Inflammatory macrophage treated with lipopolysaccharide for 4 hours (primary cell): ENCODE measurements at places on chromosomes 4 and X.

- peak; percentile 84 for DNase-seq
Measured at GRCh38 chrX:118975831-118976598, 1.6 kb downstream of the LONRF3 start.

DNA sequence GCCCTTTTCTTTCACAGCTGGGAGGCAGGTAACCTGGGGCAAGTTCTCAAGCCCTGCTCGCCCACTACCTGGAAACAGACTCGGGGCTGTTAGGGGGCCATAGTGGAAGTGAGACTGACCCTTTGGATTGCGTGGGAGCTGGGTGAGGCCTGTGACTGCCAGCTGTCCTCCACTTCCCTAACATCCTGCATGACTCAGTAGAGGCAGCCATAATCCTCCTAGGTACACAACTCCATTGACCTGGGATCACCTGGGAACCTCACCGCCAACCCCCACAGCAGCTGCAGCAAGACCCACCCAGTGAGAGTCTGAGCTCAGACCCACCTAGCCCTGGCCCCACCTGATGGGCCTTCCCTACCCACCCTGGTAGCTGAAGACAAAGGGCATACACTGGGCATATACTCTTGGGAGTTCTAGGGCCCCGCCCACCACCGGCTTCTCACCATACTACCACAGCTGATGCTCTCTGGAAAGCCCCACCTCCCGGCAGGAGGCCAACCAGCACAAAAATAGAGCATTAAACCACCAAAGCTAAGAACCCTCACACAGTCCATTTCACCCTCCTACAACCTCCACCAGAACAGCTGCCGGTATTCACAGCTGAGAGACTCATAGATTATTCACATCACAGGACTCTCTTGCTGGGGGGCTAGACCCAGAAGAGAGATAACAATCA, 61.1 kb upstream of the DCTD start:
- DNase-seq: no peak

DNA sequence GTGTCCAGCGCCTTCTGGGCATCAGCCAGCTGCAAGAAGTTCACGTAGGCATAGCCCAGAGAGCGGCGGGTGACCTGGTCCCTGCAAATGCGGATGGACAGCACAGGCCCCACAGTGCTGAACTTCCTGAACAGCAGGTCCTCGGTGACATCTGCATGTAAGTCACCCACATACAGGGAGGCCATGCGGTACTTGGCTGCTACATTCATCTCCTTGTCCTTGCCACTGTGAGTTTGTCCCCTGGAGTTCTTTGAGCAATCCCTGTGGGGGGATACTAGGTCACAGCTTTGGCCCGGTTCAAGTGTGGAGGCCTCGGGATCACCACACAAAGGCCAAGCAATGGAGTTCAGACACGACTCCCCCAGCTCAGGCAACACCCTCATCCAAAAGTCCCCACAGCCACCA, 776 bp downstream of the PABPC4L start:
- DNase-seq: no peak

GRCh38 chrX:71105628-71106027, 912 bp downstream of the CXorf65 start:
- DNase-seq: no peak

GRCh38 chrX:95860127-95860526, 824.5 kb upstream of the DIAPH2 start:
- no peak for DNase-seq

DNA sequence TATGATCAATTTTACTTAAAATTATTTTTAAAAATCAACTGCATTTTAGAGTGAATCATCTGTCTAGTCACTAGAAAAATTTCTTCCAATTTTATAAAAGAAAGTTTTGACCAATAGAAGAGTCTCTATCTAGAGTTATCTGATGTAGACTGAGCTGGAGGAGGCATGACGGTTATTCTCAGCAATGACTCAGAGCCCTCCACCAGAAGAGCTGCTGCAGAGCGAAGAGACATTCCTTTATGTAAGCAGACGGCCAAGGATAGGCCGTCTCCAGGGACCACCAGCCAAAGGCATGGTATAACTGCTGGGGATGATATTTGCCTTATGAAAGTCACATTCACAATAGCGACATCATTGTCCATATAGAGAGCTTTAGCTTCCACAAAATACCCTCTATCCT, 23.0 kb downstream of the LDB2 start:
- no peak for DNase-seq

GRCh38 chrX:44062840-44063239, 89.7 kb upstream of the NDP start:
- peak; percentile 15 for DNase-seq

GRCh38 chr4:87204559-87204958, 15.9 kb downstream of the KLHL8 start:
- DNase-seq: no peak

- peak; percentile 20 for DNase-seq
Measured at GRCh38 chr4:7335344-7336066, 99.2 kb downstream of the PSAPL1 start.

GRCh38 chr4:53068755-53069330, 206.7 kb downstream of the RASL11B start:
- no peak for DNase-seq

- DNase-seq: no peak
Measured at GRCh38 chr4:5905714-5906113, 12.8 kb upstream of the CRMP1 start.

DNA sequence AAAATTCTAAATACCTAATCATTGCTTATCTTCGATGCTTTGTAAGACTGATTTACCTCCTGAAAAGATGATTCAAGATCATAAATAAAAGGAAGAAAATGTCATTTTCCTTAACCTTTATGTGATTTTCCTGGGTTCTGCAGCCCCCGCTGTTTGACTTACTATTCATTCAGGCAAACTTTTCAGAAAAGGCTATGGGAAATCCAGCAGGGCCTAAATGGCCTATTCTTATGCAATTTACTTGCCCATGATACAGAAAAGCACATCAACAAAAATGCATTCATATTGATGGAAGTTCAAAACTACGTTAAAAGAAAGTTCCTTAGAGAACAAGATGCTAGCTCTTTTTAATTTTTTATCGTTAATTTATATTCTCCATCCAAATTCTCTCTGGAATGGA, 51.2 kb downstream of the TMEM144 start:
- DNase-seq: no peak

GRCh38 chrX:78839711-78840110, 92.2 kb downstream of the LPAR4 start:
- DNase-seq: no peak

- no peak for DNase-seq
Measured at GRCh38 chrX:455673-456072, 69.0 kb upstream of the PPP2R3B start.

DNA sequence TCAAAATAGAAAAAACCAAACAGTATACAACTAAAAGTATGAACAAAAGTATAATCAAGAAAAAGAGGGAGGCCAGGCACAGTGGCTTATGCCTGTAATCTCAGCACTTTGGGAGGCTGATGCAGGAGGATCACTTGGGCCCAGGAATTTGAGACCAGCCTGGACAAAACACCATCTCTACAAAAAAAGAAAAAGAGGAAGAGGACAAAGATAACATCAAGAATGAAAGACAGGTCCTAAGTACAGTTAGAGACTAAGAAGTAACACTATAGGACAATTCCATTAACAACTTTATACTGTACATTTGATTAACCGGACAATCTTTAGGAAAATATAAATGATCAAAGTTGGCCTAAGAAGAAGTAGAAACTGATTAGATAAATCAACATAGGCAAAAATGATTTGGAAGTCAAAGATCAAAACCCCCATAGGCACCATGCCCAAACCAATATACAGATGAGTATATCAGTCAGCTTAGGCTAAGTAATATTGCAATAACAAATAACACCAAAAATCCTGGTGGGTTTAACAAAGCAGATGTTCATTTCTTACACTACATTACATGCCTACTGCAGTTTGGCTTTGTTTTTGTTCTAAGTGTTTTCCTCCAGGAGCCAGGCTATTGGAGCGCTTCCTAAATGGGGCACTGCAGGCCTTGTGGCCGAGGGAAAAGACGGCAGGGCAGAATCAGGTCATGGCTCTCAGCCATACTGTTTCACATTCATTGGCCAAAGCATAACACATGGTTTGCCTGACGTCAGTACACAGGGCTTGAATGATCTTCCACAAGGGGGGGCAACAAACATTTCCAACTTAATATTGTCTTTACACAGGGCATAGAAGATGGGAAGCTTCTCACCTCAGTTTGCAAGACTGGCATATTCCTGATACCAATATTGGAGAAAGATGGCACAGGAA, 42.2 kb upstream of the HGFAC start:
- DNase-seq: peak; percentile 19

- DNase-seq: no peak
Measured at GRCh38 chrX:149284616-149285015, 220.5 kb downstream of the IDS start.

DNA sequence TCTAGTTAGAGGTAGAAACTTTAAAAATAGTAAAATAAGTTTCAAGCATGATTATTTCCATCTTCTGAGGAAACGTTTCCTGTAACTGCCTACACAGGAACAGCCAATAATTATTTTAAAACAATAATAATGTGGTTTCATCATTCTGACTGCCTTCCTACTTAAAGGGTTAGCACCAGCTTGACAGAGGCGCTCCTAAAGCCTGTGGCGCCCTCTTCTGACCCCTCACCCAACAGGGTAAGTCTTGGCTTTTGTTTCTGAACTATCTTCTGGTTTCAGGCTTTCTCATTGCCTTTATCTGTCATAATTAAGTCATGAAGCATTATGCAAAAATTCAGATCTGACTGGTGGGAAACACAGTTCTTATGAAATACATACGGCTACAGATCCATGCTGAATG, 96.7 kb downstream of the ITM2A start:
- DNase-seq: peak; percentile 65

GRCh38 chrX:133783274-133783673, 202.1 kb downstream of the GPC3 start:
- DNase-seq: peak; percentile 50

DNA sequence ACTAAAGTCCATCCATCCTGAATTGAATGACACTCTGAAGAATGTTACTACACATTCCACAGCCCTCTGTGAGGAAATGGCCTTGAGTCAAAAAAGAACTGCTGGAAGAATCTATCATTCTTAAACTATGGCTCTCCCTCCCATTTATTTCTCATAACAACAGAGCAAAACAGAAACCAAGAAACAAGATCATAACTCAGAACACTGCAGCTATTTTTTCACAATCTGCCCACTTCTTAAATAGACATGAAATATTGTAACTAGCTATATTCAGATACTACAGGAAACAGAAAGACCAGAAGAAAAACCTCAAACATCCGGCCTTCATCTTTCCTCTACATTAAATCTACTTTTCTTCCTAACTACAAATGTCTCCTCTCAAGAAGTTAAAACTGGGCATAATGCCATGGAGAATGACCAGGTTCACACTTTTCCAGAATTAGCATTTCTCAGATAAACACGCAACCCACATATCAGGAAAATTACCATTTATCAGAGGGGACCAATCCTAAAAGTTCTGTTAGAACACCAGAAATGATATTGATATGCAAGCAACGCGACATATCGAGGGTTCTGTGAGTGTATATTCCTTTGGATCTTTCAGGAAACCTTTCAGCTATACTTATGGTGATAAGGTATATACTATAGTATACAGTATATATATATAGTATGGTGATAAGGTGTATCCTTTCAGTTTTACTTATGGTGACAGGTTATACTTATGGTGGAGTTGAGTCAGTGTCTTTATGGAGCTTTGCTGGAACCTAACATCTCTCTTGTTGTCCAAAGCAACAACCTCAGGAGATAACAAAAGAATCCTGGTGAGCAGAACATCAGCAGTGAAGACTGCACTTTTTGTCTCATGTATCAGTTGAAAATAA, 60.4 kb upstream of the IRF2 start:
- DNase-seq: peak; percentile 84

GRCh38 chr4:76197971-76198410, 15.6 kb downstream of the SCARB2 start:
- peak; percentile 76 for DNase-seq

DNA sequence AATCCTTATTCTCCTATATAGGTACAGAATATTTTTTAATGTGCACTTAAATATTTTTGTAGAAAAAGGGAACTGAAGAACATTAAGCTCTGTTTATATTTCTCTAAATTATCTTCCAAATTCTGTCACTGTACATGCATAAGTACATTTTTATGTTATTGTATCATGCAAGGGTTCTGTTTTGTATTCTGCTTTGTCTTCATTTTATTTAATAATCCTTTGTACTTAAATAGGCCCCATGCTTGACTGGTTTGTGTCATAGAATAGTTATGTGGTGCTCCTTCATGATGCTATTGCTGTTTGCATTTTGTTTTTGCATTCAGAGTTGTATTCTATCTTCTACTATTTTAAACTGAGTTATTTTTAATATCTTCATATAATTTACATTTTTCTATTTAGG, 111.9 kb upstream of the EDNRA start:
- no peak for DNase-seq

- no peak for DNase-seq
Measured at GRCh38 chr4:87054900-87055299, 120.1 kb downstream of the AFF1 start.

DNA sequence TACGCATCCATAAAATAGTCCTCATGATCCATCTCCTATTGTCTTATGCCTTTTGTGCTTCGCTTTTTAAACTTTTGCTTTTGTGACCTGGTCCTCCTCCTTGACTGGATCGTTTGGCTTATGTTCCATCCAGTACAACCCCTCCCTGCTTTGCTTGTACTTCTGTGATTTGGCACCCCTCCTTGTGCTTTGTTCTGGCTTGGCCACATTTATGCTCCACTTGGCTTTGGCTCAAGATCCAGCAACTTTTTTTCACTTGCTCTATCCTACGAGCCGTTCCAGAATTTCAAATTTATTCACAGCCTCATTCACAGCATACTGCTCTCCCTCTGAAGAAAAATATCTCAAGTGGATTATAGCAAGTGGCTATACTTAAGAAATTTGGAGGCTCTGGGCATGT, 28.0 kb upstream of the GLRA2 start:
- DNase-seq: no peak

- DNase-seq: no peak
Measured at GRCh38 chr4:116059361-116059760, 945.9 kb upstream of the NDST4 start.

- no peak for DNase-seq
Measured at GRCh38 chr4:184573701-184574100, 75.5 kb downstream of the CASP3 start.

DNA sequence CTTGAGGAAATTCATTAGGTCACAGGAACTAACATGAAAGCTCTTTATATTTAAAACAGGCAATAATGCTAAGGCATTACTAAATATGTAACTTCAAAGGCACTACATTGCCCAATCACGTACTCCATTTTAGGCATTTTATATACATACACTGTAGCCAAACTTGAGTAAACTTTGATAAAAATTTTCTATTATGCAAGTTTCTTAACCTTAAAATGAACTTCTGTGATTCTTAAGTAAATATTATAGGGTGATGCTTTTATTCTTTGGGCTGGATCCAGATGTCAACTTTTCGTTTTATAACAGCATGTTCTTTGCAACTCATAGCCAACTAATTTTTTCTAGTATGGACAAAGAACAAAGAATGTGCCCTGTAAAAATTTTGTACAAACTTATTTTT, 28.3 kb upstream of the MAP9 start:
- DNase-seq: no peak

DNA sequence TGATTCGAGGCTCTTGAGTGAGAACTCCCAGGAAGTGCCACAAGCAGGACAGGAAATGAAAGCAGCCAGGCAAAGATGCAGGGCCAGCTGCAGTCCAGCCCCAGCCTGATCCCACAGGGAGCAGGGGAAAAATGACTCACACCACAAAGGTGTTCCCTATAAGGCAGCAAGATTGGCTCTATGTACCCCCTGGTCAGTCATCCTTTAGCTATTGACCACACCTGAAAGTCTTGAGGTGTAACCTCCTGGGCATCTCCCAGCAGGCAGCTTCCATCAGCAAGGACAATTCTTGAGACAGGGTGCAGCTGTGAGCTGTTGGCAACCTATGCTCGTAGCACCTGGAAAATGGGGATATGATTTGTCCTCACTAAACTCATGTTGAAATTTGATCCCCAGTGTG, 27.9 kb upstream of the EXOC1L start:
- DNase-seq: no peak
